ENCODE measurements at places on chromosomes 11 and 22. TPM values are rescaled to one million over a fixed set of nuclear protein-coding genes. Genes with fewer than 3 reads are reported as not detected.

Gene PGA4
- total RNA-seq: not detected

GRCh38 chr11:21588754-21589153 is 604.1 kb upstream of the ANO5 start:
- no peaks in the 10 kb centered on the region for H3K36me3 ChIP-seq
- H3K4me3 ChIP-seq: no peak overlapping the region
- no peaks in the 10 kb centered on the region for H3K4me1 ChIP-seq
- DNase-seq: no peak
- H3K27me3 ChIP-seq: no peaks in the 10 kb centered on the region

DNA sequence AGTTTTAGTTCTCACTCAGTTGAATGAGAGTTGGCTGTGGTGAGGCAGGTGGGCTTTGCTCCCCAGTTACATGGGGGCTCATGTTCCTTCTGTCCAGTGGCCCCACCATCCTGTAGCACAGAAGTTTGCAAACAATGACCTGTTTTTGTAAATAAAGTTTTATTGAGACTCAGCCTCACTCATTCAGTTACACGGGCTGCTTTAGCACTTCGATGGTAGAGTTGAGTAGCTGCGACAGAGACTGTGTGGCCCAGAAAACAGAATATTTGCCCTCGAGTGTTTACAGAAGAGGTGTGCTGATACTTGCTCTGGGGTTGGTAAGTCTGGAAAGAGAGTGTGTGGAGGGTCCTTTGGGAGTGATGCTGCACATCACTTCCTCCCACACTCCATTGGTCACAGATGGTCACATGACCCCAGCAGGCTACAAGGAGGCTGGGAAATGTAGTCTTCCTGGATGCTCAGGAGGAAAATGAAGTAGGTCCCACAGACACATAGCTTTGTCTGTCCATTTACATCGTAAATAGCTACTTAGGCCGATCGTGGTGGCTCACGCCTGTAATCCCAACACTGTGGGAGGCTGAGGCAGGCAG is 34.6 kb downstream of the IFT27 start:
- H3K27me3 ChIP-seq: peaks cover 10% of the 10 kb centered on the region
- H3K36me3 ChIP-seq: no peaks in the 10 kb centered on the region
- no peak overlapping the region for H3K4me3 ChIP-seq
- H3K27ac ChIP-seq: no peak overlapping the region
- DNase-seq: no peak
- H3K4me1 ChIP-seq: no peaks in the 10 kb centered on the region

- H3K4me1 ChIP-seq: peaks cover 8% of the 10 kb centered on the region
- peaks cover 28% of the 10 kb centered on the region for H3K27me3 ChIP-seq
These were observed 149.7 kb downstream of the LDLRAD3 start for GRCh38 chr11:36093548-36093947.

- no peaks in the 10 kb centered on the region for H3K36me3 ChIP-seq
- H3K27me3 ChIP-seq: peaks cover 2% of the 10 kb centered on the region
- peak; percentile 55 for DNase-seq
- H3K27ac ChIP-seq: no peak overlapping the region
- no peak overlapping the region for H3K4me3 ChIP-seq
These were observed 55.2 kb downstream of the NECTIN1 start for GRCh38 chr11:119673759-119674336.

- H3K27ac ChIP-seq: no peak overlapping the region
- H3K4me3 ChIP-seq: no peak overlapping the region
- H3K4me1 ChIP-seq: no peaks in the 10 kb centered on the region
- H3K36me3 ChIP-seq: no peaks in the 10 kb centered on the region
These were observed 25.0 kb downstream of the MTMR3 start for GRCh38 chr22:29907753-29908515.

GRCh38 chr11:75659836-75660235 is 9.0 kb downstream of the MAP6 start:
- H3K4me1 ChIP-seq: peaks cover 3% of the 10 kb centered on the region
- H3K4me3 ChIP-seq: no peak overlapping the region
- peaks cover 41% of the 10 kb centered on the region for H3K27me3 ChIP-seq
- DNase-seq: no peak
- H3K36me3 ChIP-seq: no peaks in the 10 kb centered on the region

All from activated CD8-positive, alpha-beta T cell treated with anti-CD3 and anti-CD28 coated beads, Interleukin-2, amount 10 ng/mL, durations not matched to agents 7 days and 5 days (primary cell).